H54 (cell line): ENCODE measurements at places on chromosomes 11 and 22.
A peak's percentile ranks its signal among the peaks of the same experiment; 100 is the strongest.

DNA sequence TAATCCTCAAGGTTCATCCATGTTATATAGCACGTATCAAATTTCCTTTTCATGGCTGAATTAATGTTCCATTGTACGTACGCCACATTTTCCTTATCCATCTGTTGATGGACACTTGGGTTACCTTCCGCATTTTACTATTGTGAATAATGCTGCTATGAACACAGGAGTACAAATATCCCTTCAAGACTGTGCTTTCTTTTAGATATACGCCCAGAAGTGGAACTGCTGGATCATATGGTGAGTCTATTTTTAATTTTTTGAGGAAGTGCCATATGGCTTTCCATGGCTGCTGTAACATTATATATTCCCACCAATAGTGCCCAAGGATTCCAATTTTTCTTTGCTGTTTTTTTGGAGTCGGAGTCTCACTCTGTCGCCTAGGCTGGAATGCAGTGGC, 6.0 kb downstream of the MRPL40 start:
- DNase-seq: no peak

- peak; percentile 64 for DNase-seq
Measured at GRCh38 chr11:34512840-34513681, 533 bp downstream of the ELF5 start.

- DNase-seq: no peak
Measured at GRCh38 chr11:75667831-75668450, 897 bp downstream of the MAP6 start.

DNA sequence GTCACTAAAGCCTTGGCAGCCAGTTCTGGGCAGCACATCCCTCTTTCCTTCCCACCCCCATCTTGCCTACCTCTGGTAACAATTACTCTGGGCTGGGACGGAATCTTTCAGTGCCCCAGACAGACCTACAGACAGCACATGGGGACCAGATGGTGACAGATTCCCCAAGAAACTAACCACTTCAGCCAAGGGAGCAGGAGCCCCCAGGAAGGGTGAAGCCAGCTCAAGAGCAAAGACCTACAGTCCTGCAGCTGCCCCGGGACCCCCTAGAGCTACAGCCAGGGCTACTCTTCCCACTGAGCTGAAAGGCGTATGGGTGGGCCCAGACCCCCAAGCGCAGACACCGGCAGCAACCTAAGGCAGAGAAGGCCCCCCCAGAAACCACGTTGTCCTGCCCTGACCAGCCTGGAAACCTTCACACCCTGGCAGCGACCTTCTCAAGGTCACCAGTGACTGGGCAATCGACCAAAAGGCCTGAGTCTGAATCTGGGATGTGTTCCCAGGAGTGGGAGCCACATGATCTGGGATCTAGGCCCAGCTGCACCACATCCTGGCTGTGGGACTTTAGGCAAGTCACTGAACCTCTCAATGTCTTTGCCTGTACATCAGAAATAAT, 65.8 kb downstream of the LRRC32 start:
- DNase-seq: no peak

DNA sequence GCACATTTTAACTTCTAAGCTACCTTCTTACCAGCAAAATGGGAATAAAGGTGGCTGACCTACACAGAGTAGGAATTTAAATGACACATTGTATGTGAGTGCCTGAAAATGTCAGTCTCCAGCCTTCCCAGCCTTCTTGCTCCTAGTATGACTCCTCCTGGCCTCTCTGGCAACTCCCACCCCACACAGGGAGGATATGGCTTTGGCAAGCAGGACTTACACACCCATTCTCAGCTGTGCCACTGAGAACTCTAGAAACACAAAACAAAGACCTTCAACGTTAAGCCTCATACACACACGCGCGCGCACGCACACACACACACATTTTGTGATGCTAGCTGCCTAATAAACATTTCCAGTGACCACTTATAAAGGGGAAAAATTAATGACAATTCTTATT, 65.8 kb downstream of the PACSIN2 start:
- DNase-seq: no peak

GRCh38 chr11:60880643-60881282, 13.4 kb downstream of the ZP1 start:
- DNase-seq: no peak

GRCh38 chr11:61361237-61361740, 393 bp downstream of the CYB561A3 start:
- no peak for DNase-seq

- DNase-seq: no peak
Measured at GRCh38 chr11:415640-416041, 842 bp upstream of the SIGIRR start.
